ENCODE measurements at places on chromosomes 5 and 9.

- DNase-seq, result no peak
Measured at GRCh38 chr9:20552874-20553557, 69.3 kb downstream of the MLLT3 start.

- DNase-seq, result no peak
Measured at GRCh38 chr5:9069650-9070049, 476.2 kb downstream of the SEMA5A start.

DNA sequence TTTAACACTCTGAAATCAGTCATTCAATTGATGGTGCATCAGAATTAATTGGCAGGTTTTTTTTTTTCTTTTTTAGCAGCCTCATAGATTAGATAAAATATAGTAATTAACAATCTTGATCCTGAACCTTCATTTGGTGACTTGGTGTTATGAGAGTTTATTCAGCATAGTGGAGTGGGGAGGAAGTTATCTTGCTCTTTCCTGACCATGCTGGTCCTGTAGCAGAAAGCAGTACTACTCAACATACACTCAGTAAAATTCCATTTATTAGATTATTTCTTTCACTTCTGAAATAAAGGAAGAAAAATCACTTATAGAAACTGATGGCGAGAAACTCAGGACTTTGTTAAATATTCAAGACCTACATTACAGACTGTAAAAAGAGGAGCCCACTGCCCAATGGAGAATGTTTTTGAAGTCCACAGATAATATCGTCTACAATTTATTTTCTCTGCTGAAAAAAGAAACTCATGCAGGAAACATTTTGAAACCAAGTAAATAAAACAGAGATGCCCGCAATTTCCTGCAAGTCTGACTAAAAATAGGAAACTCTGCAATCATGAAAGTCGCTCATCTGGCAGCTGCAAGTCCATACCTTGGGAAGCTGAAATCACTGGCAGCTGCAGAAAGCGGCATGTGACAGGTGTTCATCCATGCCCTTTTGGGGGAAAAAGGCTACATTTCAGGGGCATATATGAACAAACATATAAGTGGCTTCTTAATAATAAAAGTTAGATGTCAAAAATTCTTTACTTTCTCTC is 233.2 kb upstream of the RFX3 start:
- no peak for DNase-seq

- DNase-seq, result no peak
Measured at GRCh38 chr9:16309469-16310271, 560.8 kb downstream of the BNC2 start.

DNA sequence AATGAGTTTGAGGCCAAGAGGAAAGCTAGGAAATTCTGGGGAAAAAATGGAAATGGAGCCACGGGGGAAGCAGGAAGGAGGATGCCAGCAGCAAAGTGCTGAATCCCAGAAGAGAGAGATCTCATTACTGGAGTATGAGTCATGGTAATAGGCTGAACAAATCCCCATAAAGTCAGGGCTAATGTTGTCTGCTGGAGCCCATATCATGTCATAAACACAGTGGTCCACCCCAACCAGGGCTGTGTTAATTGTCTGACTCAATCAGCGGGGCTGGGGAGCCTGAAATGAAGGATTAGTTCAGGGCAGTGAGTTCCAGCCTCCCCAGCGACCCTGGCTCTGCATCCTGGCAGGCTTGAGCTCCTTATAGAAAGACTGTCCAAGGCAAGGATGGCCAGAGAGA is 68.8 kb downstream of the TLR4 start:
- no peak for DNase-seq

- DNase-seq, result no peak
Measured at GRCh38 chr9:131020388-131020787, 11.4 kb downstream of the LAMC3 start.

GRCh38 chr5:32851559-32852173 is 140.5 kb downstream of the NPR3 start:
- DNase-seq, result no peak

- no peak for DNase-seq
Measured at GRCh38 chr5:51043745-51044144, 339.5 kb upstream of the ISL1 start.

DNA sequence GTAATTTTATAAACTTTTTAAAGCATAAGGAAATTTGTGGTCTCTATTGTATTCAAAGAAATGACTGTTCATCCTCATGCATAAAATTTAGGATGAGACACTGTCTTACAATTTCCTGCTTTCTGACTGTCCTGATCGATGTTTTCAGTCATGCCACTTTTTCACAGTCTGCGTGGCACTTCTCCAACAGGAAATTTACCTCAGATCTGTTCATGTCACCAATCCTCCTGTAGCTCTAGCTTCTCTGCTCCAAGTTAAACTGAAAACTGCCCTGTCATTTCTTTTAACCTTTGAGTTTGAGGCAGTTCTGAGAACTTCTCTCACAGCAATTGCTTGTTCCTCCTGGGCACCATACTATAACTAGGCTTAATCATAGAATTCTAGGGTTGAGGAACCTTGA is 455.1 kb downstream of the EFNA5 start:
- no peak for DNase-seq

DNA sequence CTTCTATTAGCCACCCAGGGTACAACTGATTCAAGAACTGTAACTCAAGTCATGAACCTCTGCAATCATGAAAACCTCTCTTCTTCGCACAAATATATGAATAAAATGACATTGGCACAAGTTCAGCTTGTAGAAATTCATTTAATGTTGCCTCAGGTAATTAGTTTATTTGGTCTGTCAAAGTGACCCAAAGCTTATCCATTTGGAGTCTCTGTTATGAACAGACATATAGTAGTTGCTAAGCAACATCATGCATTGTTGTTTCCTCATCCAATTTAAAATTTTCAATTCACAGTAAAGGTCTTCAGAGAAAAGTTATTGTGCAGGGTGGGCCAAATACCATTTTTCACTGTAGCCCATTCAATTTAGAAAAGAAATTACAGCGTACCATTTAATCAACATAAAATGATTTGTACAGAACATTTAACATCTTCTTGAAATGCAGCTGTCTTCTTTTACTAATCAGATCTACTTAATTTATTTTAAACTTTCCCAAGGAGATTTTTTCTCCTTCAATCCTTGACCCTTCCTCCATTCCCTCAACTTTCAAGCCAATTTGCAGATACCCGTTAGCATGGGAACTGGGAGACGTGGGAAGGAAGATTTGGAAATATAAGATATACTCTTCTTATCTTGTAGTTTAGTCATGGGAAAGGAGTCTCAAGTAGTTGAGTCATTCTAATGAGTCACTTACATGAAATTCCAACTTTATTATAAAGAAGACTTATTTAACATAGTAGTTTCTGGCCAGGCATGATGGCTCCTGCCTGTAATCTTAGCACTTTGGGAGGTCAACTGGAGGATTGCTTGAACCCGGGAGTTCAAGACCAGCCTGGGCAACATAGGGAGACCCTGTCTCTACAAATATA is 231.3 kb downstream of the ATPSCKMT start:
- no peak for DNase-seq

DNA sequence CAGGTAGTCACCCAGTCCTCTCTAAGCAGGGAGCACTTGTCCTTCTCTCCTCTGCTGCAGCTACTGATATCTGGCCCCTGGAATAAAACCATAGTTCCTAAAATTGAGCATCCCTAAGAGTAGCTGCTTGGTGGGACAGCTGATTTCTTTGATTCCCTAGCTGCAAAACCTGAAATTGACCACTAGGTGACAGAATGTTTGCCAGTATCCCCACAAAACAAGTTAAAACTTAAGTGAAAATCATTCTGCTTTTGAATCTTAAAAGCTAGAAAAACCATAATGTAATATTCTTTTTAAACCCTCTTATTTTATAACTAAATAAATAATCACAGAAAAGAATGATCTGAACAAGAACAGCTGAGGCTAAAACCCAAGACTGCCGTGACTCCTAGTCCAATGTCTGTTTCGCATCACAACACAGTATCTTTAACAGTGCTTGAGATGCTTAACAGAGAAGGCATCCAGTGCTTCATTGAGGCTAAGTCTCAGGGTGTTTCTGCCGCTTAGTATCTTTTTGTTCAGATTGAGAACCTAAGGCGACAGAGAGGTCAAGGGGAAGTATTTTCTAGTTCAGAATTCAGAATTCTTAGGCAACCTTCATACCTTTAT is 24.4 kb upstream of the TAL2 start:
- no peak for DNase-seq
